ENCODE measurements at places on chromosomes 7 and 10.

GRCh38 chr10:26839966-26840627 is 20.7 kb downstream of the ABI1 start:
- DNase-seq: no peak

GRCh38 chr10:50293513-50294313 is 42.4 kb upstream of the ASAH2 start:
- DNase-seq: no peak

DNA sequence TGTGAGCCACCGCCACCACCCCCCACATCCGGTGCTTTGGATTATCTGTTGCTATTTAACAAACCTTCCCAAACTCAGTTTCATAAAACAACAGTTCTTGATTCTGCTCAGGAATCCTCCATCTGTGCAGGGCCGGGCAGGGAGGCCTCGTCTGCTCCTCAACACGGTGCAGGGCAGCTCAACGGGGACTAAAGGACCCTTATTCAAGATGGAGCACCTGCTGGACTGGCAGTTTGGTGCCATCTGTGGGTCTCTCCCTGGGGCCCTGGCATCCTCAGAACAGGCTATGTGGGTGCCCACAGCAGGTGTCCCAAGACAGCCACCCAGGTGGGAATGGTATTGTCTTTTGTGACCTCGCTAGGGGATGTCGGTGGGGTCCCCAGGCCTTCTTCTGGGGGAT is 31.0 kb upstream of the ELFN1 start:
- DNase-seq: no peak

DNA sequence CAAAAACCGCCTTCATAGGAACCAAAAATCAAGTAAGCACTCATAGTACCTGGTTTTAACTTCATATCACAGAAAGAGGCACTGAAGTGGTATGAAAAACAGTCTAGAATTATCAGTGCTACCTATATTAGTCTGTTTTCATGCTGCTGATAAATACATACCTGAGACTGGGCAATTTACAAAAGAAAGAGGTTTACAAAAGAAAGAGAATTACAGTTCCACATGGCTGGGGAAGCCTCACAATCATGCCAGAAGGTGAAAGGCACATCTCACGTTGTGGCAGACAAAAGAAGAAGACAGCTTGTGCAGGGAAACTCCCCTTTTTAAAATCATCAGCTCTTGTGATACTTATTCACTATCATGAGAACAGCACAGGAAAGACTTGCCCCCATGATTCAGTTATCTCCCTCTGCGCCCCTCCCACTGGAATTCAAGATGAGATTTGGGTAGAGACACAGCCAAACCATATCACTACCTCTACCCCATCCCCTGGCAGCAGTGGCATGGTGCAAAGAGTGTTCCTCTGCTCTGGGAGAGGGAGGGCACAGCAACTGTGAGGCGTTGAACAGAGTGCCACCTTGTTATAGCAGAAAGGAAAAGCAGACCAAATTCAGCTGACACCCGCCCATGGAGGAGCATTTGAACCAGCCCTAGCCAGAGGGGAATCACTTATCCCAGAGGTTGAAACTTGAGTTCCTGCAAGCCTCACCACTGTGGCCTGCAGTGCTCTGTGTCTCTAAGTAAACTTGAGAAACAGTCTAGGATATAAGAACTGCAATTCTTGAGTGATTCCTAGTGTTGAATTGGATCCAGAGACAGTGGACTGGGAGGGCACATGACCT is 61.9 kb upstream of the PTPRZ1 start:
- DNase-seq: no peak

DNA sequence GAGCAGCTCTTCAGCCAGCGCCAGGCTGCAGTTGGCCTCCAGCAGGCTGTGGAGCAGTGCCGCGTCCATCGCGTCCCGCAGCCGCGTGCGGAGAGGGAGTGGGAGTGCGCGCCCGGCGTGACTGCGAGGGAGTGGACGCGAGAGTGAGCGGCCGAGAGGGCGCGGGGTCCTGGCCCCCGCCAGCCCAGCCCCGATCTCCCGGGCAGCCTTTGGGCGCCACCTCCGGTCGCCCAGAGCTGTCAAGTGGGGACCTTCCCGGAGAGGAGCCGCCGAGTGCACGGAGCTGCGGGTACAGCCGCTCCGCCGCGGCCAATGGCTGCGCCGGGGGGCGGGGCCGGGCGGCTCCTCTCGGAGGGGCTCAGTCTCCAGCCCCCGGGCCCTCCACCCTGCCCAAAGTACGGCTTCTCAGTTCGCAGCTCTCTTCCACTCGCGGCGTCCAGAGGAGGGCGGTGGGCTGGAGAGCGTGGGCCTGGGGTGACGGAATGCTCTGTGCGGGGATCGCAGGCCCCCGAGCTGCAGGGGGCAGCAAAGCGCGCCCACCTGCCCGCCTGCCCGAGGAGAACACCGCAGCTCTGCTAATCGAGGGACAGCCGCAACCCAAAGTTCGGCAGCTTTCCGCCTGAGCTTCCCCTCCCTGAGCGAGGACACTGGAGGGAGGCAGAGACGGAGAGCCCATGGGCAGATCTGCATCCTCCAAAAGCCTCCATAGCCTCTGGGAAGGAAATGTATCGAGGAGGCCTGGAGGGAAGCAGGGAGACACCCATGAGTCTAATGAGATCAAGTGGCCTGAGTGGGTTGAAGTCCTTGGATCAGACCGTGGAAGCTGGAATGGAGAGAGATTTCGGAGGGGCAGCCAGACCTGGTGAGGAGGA is at the start of gene CRHR2:
Gene CRHR2, minus strand, starts transcription at position 245 of the 872 bp plus-strand sequence. Its CDS starts 176 bp downstream, at position 69.
- no peak for DNase-seq

Measured in kidney glomerular epithelial cell (primary cell).